GM12878 (cell line): ENCODE measurements at places on chromosomes 5 and 9. TPM values are rescaled to one million over a fixed set of nuclear protein-coding genes. Genes with fewer than 3 reads are reported as not detected.
A peak's percentile ranks its signal among the peaks of the same experiment; 100 is the strongest.

- DNase-seq: no peak
Observed at GRCh38 chr9:109728686-109729300, 51.2 kb upstream of the PALM2AKAP2 start.

GLDC gene
- 117 and 119 TPM in 2 replicates for total RNA-seq

GRXCR2 gene
- not detected in 2 replicates for total RNA-seq

DNA sequence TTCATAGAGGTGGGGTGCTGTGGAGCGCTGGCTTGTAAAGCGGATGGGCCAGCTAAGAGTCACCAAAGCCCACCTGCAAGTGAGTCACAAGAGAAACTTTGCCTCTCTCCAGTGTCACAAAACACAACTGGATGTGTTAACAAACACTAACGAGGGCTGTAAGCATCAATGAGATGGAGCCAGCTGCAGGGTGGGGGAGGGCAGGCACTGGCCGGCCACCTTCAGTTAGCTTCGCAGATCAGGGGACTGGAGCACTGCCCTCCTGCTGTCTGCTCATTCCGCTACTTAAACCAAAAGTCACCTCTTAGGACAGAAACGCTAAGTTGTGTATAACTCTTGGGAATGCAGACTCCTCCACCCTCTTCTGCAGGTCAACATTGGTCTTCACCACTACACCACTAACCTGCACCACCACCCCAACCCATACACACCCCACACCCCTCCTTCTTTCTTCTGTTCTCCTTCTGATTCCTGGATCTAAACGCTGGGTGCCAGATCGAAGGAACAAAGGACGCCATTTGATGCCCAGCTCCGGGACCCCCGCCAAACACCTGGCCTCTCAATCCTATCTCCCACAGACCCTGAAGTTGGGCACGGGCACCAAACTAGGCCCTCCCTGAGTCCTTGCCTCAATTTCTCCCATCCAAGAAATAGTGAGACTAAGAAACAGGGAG is 2.1 kb downstream of the ARSI start:
- no peak for DNase-seq

AGGF1 gene
- total RNA-seq: 19.6 and 21.1 TPM in 2 replicates

GRCh38 chr5:80960531-80961375 is 590 bp downstream of the RASGRF2 start:
- no peak for DNase-seq

TERT gene
- total RNA-seq: 14.8 and 21.5 TPM in 2 replicates

ZNG1E gene
- total RNA-seq: 54.8 and 73.2 TPM in 2 replicates

GARNL3 gene
- 9.4 and 9.8 TPM in 2 replicates for total RNA-seq

SLC27A6 gene
- not detected in 2 replicates for total RNA-seq

- no peak for DNase-seq
Observed at GRCh38 chr5:95141141-95141540, 143.8 kb downstream of the MCTP1 start.

TEK gene
- total RNA-seq: 0.08 TPM in 1 of 2 replicates, not detected in the other

SURF2 gene
- total RNA-seq: 19.4 and 23.4 TPM in 2 replicates

ADAMTS16 gene
- 0.08 TPM in 1 of 2 replicates, not detected in the other for total RNA-seq

GRCh38 chr9:113376634-113377567 is at the start of gene HDHD3:
TSS of gene HDHD3 (minus strand) at chr9:113376986. CDS start at chr9:113374354, 2,632 bp downstream.
- peak; percentile 40 for DNase-seq

GRCh38 chr5:179245031-179245430 is 100.2 kb downstream of the ADAMTS2 start:
- no peak for DNase-seq

- DNase-seq: no peak
Observed at GRCh38 chr5:4361753-4362152, 766.1 kb downstream of the IRX1 start.

DNA sequence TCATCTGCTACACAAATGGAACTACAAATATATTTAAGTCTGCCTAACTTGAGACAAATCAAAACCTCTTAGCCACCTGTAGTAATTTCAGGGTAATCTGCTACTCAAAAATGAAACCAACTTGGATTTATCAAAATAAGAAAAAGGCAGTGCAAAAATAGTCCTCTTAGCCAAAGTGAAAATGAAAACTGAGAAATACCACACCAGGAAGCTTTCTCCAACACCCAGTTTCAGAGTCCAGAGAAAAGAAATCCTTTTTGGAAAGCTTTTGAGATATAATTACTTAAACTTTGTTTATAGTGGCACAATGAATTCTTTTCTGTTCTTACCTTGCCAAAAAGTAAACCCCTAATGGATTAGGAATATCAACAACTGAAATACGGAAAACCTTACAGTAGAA is 990.4 kb downstream of the EFNA5 start:
- DNase-seq: peak; percentile 27

F2RL2 gene
- total RNA-seq: not detected in 2 replicates

- no peak for DNase-seq
Observed at GRCh38 chr9:18720691-18721090, 246.7 kb downstream of the ADAMTSL1 start.
